Endodermal cell (in vitro differentiated cells): ENCODE measurements at places on chromosomes 12 and 14.

DNA sequence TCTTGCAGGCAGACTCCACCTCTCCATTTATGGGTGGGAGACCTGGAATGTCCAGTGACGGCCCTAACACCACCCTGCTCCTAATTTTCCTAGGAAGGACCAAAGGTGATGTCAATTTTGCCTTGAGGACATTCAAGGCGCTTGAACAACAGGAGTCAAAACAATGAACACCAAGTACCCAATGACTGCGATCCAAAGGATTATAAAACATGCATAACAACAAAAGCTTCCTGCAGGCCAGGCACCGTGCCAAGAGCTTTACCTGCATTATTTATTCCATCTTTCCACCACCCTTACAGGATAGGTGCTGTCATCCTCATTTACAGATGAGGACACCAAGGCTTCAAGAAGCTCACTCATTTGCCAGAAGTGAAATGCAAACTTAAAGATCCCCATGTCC lies 15.2 kb upstream of the FOXN3 start:
- H3K27ac ChIP-seq, result no peak overlapping the region
- no peak for DNase-seq

DNA sequence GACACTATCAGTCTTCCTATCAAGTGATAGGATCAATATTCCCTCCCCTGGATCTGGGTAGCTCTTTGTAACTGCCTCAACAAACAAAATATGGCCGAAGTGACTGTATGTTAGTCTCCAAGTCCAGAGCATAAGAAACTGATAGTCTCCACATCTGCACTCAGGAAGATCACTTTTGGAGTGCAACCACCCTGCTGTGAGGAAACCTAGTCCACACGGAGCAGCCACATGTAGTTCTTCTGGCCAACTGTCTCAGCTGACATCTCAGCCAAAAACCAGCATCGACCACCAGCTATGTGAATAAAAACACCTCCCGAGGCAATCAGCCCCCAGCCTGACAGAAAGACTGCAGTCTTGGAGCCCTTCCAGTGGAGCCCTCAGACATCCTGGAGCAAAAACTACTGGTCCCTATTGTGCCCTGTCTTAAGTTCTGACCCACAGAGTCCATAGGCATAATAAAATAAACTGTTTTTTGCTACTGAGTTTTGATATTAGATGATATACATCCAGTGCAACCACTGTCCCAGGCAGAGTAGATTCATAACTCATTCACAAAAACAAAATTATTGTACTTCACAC lies 143.8 kb downstream of the MED13L start:
- H3K4me1 ChIP-seq, result peaks cover 1% of the 10 kb centered on the region
- H3K4me3 ChIP-seq, result no peak overlapping the region
- DNase-seq, result no peak
- H3K27ac ChIP-seq, result no peak overlapping the region

DNA sequence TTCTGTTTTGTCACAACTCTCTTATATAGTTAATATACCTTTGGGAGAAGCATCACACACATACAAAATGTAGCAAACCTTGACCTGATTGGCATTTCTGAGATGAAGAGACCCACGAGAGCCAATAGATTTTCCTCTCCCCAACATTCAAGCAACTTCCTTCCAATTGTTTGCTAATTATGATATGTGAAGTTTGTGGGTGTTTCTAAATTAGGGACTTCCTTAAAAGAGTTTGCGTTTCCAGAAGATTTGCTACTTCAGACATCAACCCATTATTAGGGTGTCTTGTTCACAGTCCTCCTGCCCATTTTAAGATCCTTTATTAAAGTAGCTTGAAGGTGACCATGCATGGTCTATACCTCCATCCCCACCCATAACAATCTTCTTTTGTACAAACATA lies 9.4 kb downstream of the AICDA start:
- H3K27ac ChIP-seq, result no peak overlapping the region
- no peak overlapping the region for H3K4me3 ChIP-seq
- H3K36me3 ChIP-seq, result no peaks in the 10 kb centered on the region

GRCh38 chr14:21279783-21280182 lies at the start of gene RPGRIP1:
Gene RPGRIP1, plus strand, starts transcription at chr14:21280083. Its CDS starts 7,894 bp downstream, at chr14:21287977.
- H3K36me3 ChIP-seq, result no peaks in the 10 kb centered on the region
- DNase-seq, result no peak
- no peak within 1 kb of the TSS for H3K27ac ChIP-seq
- no peaks in the 10 kb centered on the region for H3K4me1 ChIP-seq
- no peak within 1 kb of the TSS for H3K4me3 ChIP-seq
